ENCODE measurements at places on chromosomes 16 and 17. TPM values are rescaled to one million over a fixed set of nuclear protein-coding genes. Genes with fewer than 3 reads are reported as not detected.

Gene C16orf92
- total RNA-seq, result not detected

Gene ZSCAN10
- not detected for total RNA-seq

Gene ASGR2
- total RNA-seq, result not detected

Gene SPNS2
- 27.7 TPM for total RNA-seq

Gene SSTR5
- total RNA-seq, result not detected

Gene KRT12
- total RNA-seq, result 1.1 TPM

Gene HAP1
- total RNA-seq, result 0.55 TPM

Gene CCL5
- total RNA-seq, result 2.6 TPM

Data from stomach (tissue), 19 donors.